ENCODE measurements at places on chromosomes 7 and 10.

DNA sequence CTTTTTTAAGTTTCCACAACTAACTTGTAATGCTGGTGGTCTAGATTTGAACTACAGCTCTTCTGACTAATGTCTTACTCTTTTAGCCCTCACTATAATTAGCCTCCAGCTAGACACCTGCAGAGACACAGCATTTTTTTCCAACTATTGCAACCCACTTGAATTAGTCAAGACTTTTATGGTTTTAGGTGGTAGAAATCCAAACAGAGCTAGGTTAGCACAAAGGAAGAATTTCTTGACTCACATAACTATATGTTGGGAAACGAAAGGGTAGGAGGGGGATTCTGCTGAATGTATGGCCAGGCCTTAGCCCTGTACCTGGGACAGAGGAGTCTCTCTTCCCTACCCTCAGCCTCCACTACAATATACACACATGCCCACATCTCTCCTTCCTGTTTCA, 586.1 kb downstream of the INHBA start:
- no peak for DNase-seq

DNA sequence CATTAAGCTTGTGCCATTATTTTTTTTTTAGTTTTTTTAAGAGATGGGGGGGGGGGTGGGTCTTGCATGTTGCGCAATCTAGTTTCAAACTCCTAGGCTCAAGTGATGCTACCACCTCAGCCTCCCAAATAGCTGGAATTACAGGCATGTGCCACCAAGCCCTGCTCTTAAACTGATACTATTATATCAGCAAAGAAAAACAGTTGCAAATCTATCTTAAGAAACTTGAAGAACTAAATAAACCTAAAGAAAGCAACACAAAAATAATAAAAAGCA, 47.5 kb downstream of the BRAF start:
- DNase-seq = peak; percentile 23

- no peak for DNase-seq
Measured at GRCh38 chr10:124604214-124605000, 139.8 kb downstream of the FAM53B start.

- DNase-seq = no peak
Measured at GRCh38 chr7:149284343-149284742, 22.3 kb downstream of the ZNF783 start.

GRCh38 chr10:104109908-104110662, 11.9 kb upstream of the SFR1 start:
- peak; percentile 55 for DNase-seq

GRCh38 chr10:118447478-118448270, 105.5 kb upstream of the FAM204A start:
- peak; percentile 12 for DNase-seq

DNA sequence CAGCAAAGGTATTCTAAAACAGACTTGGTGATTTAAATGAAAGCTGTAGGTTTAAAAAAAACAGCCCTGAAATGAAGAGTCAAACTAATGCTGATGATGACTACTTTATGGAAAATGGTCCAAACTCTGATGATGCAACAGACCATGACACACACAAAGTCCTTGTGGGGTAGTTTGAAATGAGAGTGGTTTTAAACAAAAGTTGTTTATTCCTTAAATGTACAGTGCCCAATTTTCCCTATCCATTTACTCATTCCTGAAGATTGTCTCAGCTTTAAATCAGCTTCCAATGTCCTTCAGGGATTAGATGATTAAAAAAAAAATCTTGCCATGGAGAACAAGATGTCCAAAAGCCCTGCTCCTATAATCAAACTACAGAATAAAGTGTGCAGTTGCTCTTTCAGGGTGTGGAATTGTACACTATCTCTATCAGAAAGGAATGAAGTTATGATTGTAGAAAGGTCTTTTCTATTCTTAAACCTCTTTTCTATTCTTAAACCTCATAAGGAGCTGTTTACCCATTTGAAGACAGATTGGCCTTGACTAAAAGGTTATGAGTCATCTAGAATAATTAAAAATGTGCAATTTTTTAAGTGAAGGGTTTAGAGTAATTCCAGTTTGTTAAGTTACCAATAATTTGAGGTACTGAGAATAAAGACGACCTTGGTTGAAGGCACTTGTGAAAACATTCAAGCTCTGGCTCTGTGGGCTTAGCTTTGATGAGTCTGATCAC, 70.2 kb upstream of the ITGA8 start:
- peak; percentile 87 for DNase-seq

- DNase-seq = peak; percentile 73
Measured at GRCh38 chr7:7595451-7595850, 28.8 kb downstream of the MIOS start.
